Mucosa of gallbladder (tissue), 1 donor: ENCODE measurements at places on chromosomes 2 and 18.
A peak's percentile ranks its signal among the peaks of the same experiment; 100 is the strongest.

GRCh38 chr2:195202163-195202845, 454.7 kb upstream of the SLC39A10 start:
- DNase-seq, result no peak

DNA sequence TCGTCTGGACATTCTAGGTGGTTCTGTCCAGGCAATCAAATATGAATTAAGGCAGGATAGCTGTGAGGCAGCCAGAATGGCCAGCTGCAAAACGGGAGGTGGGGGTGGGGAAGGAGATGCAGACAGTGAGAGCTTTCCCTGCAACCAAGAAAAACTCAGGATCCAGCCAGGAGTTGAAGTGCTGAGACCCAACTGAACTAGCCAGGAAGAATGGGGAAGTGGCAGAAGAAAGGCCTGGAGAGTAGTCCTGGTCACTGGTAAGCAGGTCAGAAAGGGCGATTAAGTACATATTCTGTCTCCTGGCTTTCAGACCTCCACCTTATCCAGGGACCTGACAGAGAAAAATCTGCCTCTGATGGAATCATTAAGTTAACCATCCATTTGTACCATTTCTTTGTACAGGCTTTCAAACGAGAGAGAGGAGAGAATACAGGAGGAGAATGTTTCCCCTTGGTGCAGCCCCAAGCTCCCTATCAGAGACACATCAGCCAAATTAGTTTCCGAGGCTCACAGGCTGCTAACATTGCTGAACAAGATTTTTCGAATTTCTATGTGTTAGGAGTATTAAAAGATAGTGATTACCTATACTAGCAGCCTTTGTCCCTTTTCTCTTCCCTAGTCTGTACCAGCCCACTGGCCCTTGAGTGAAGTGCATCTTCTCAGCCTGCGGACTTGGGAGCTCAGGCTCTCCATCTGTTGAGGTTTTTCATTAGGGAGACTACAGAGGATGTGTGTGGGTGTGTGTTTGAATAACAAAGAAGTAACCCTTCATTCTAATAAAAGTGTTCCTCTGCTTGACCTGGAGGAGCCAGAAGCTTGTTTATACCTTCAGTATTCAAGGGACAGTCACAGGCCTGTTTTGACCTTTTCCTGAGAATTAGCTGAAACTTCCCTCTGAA, 12.5 kb upstream of the HOXD1 start:
- no peak for DNase-seq

DNA sequence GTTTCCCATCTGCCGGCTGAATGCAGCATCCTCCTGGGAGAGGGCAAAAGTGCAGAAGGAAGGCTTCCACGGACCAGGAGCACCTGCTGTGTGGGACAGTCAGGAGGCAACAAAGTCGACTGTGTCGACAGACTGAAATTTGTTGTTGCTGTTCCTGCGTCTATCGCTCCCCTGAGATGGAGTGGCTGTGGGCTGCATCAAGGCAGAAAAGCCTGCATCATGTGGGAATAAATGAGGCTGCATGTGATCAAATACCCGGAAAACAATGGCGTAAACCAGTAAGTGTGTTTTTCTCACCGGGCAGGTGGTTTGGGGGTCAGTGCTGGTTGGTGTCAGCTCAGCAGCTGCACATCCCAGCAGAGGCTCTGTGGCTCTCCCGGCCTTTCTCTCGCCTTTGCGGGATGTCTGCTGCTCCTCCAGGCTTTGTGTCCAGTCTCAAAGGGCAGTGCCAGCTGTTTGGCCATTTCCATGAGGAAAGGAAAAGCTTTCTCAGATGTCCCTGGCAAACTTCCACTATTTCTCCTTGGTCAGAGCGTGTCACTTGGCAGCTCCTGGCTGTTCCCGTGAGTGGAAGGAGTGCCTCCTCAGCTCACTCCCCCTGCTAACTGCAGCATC, 262.4 kb downstream of the NDUFA10 start:
- peak; percentile 19 for DNase-seq

DNA sequence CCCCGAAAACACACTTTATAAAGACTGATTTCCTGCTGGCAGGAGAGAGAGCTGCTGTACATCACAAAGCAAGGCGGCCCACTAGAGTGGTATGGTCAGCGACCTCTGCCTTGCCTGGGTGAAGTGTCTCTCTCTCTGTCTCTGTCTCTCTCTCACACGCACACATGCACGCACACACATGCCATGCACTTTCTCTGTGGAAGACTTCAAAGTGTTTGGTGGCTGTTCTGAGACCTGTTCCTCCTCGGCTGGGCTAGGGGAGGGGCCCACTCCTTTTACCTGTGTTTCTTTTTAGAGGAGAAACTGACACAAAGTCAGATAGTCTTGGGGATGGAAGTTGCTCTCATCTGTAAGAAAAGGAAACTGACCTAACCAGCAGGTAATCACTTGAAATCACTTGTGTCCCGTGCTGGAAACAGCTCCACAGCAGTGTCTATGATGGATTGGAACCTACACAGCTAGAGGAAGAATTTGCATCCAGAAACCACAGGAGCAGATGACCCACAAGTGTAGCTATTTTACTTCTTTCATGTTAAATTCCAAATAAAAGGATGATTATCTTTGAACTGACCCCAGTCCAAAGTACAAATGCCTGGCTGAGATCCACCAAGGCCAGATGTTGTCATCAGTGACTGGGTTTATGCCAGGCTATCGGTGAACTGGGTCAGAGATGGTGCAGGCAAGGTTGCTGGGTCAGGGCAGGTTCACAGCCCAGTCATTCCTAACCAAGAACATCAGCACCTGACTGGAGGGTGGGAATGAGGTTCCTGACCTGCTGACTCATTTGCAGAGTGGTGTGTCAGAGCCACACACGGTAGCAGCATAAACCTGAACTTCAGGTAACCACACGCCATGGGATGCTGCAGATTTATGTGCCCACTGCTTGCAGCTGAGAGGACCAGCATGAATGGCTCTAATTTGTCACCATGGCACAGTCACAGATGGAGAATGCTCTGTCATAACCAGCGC, 63.0 kb downstream of the NPAS2 start:
- peak; percentile 44 for DNase-seq

DNA sequence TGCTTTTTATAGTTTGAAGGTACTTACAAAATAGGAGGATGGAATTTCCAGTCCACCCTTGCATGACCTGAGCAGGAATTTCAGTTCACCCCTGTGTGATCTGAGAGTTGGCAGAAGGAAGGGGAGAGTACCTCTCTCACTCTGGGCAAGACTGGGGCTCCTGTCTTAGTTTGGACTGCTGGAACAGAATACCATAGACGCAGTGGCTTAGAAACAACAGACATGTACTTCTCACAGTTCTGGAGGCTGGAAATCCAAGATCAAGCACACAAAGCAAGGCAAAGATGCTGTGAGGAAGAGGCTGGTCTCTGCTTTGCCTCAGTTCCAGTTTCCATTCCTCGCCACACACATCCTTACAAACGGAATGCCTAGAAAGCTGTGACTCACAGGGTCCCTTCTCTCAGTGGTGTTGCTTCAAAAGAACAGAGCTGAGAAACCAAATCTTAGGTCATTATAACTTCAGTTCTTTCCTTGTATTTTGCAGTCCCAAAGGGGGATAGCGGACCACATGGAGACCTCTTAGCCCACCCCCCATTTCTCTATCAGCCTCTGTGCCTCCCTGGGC, 108.8 kb upstream of the HAAO start:
- no peak for DNase-seq

- no peak for DNase-seq
These were observed 155.9 kb upstream of the MAP3K20 start for GRCh38 chr2:172919732-172920131.

GRCh38 chr2:74653589-74653984, 460 bp upstream of the SEMA4F start:
- DNase-seq, result no peak

DNA sequence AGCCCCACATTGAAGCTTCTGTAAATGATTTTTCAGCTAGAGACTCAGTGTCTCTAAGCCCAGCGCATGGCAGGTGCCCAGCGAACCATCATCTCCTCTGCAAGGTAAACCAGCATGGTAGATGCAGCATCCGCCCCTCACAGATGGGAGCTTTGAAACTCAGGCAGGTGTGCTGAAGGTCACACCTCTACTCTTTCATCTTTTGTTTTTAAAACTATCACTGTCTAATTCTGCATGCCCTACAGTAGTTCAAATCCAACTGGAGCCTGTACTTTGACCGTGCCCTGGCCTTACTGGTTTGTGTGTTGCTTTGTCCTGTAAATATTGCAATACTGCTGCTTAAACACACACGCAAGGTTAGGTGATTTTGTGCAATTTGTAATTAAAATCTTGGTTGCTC, 831.1 kb downstream of the GALR1 start:
- no peak for DNase-seq

- no peak for DNase-seq
These were observed 523.1 kb upstream of the HS6ST1 start for GRCh38 chr2:128841803-128842202.

DNA sequence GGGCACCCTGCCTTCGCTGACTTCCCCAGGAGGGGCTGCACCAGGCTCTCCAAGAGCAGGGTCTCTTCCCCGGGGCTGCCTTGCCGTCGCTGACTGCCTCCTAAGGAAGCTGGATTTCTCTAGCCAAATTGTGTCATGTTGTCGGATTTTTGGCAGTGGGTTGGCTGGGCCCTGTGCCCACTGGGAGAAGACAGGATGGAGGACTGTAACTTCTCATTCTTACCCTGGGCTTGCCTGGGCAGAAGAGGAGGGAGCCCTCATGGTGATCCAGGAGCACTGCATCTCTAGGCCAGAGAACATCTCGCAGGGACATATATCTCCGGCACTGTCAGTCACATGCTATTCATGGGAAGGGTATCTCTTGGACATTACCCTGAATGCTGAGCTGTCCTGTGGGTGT, 6.3 kb downstream of the MYO7B start:
- DNase-seq, result no peak

DNA sequence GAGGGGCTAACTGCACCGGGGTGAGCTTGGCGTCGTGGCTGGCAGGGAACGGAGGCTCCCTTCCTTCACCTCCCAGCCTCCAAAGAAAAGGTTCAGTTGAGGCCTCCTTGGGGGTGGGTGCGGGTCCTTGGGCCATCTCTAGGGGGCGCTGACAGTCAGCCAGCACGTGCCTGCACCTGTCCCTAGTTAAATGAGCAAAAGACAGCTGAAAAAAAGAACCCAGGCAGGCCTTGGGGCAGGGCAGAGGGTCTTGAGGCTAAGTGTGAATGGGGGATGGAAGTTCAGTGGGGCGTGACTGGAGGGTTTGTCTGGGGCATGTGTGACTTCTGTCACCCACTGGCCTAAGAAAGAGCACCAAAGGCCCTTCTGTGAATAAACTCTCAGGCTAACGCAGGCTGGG, 56.4 kb downstream of the ZFP36L2 start:
- peak; percentile 41 for DNase-seq
